ENCODE measurements at places on chromosomes 6 and 20.

DNA sequence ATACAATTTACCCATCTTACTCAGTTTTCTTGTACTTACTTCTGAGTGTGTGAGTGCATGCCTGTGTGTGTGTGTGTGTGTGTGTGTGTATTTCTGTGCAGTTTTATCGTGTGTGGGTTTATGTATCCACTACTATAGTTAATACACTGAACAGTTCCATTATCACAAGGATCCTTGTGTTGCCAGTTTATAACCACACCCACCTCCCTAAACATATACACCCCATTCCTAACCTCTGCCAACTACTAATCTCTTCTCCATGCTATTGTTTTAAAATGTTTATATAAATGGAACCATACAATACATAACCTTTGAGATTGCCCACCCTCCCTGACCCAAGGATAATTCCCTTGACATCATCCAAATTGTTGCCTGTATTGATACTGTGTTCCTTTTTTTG lies 18.7 kb downstream of the POFUT1 start:
- DNase-seq = no peak

- DNase-seq = no peak
Observed at GRCh38 chr6:166003569-166003968, 164.1 kb downstream of the TBXT start.

- no peak for DNase-seq
Observed at GRCh38 chr6:7542874-7543624, 1.6 kb downstream of the DSP start.

- no peak for DNase-seq
Observed at GRCh38 chr20:400454-401275, 7.4 kb upstream of the RBCK1 start.

DNA sequence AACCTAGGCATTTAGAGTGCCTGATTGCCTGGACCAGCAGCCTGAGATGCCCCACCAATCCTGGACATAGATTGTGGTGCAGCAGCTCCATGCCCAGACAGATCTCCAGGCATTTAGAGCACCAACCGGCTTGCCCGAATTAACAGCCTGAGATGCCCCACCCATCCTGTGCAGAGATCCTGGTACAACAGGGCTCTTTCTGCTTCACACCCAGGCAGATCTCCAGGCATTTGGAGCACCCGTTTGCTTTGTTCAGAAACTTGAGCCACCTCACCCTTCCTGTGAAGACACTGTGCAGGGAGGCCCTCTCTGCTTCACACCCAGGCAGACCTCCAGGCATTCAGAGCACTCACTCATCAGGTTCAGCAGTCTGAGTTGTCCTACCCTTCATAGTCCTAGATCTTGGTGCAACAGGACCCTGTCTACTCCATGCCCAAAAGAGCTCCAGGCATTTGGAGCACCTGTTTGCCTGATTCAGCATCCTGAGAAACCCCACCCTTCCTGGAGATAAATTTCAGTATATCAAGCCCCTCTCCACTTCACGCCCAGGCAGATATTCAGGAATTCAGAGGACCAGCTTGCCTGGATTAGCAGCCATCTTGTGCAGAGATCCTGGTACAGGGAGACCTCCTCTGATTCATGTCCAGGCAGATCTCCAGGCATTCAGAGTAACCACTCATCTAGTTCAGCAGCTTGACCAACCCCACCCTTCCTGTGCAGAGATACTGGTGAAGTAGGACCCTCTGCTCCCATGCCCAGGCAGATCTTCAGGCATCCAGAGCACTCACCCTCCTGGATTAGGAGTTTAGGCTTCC lies 189.2 kb upstream of the FERMT1 start:
- no peak for DNase-seq

DNA sequence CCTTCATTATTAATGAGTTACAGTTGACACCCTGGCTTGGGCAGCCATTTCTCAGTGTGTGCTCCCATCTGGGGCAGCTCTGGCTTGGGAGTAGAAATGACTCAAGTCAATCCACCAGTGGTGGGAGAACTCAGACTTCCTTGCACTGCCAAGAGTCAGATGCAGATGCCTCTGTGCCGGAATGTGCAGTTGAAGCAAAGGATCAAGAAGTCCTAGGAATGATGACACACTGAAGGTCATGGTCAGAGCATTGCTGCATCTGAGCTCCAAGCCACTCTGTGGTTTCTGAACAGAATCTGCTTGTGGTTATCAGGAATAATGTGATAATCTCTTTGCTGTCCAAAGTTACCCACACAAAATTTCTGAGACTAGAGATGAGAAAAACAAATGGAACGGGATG lies 19.5 kb upstream of the PAX1 start:
- no peak for DNase-seq
